ENCODE measurements at places on chromosomes 3 and 15.
A peak's percentile ranks its signal among the peaks of the same experiment; 100 is the strongest.

- DNase-seq: no peak
Observed at GRCh38 chr15:83030021-83030420, 18.6 kb upstream of the C15orf40 start.

GRCh38 chr3:196883361-196883760 lies 15.6 kb downstream of the SENP5 start:
- DNase-seq: no peak

DNA sequence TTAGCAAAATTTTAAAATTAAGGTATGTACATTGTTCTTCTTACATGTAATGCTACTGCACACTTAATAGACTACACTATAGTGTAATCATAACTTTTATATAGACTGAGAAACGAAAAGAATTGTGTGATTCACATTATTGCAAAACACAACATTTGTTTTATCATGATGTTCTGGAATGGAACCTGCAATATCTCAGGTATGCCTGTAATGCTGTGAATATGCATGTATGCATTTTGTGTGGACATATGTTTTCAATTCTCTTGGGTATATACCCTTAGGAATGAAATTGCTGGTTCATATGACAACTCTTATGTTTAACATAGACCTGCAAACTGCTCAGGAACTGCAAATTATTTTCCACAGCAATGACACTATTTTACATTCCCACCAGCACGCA lies 38.6 kb upstream of the TJP1 start:
- DNase-seq: no peak

- DNase-seq: no peak
Observed at GRCh38 chr15:51186181-51186705, 91.5 kb upstream of the TNFAIP8L3 start.

DNA sequence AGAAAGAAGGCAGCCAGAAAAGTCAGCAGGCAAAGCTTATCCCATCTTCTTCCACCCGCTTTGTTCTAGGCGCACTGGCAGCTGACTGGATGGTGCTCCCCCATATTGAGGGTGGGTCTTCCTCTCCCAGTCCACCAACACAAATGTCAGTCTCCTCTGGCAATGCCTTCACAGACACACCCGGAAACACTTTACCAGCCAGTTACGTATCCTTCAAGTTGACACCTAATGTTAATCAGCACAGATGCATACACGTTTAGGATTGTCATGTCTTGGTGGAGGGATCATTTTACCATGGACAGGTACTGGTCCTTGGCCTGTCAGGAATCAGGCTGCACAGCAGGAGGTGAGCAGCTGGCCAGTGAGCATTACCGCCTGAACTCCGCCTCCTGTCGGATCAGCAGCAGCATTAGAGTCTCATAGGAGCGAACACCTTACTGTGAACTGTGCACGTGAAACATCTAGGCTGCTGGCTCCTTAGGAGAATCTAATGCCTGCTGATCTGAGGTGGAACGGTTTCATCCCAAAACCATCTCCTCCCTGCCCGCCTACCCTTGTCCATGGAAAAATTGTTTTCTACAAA lies 59.1 kb upstream of the PYDC2 start:
- DNase-seq: no peak

- DNase-seq: no peak
Observed at GRCh38 chr3:167491621-167492020, 17.8 kb upstream of the SERPINI2 start.

DNA sequence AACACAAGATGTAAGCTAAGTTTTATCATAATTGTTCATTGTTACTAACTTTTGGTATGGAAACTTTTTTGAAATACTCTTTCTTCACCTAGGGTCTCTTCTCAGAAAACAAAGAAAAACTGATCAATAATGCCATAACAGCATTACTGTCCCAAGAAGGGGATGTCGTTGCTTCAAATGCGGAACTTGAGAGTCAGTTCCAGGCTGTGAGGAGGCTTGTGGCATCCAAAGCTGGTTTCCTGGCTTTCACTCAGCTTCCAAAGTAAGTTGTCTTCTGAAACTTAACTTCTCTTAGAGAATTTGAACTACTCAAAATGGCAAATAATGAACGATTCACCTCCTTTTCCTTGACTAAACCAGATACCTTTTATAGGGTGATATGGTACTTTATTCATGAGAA lies 39.3 kb downstream of the DNAJC13 start:
- DNase-seq: no peak

DNA sequence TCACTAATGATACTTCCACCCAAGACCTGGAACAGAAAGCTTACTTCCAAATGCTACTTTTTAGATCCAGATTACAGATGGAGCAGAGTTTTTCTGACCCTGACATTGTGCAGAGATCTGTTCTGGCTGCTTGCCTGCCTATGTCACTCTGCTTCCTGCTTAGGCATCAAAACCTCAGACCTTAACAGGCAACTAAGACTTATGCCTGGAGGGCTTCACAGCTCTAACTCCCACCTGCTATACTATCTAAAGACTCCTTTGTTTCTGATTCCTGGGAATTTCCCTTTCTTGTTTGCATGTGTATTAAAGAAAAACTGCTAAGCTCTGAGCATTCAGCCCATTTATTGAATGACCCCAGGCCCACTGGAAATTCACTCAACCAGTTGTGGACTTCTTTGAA lies 157.4 kb upstream of the NPHP3 start:
- no peak for DNase-seq

GRCh38 chr3:183427876-183428446 lies 458 bp downstream of the MCF2L2 start:
- peak; percentile 57 for DNase-seq

DNA sequence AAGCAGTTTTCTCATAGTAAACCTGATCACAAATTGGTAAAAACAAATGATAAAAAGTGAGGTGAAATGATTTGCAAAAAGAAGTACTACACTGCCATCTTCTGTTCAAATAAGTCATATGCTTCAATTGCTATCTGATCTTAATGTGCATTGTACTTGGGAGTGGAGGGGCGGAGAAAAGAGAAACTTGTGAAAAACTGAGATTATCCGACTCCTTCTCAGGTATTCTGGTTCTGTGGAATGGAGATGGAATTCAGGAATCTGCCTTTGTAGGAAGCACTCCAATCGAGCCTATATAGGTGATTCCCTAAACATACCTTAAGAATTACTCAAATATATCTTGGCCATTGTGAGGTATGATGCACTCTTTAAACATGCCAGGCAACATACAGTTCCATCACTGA lies 180.6 kb downstream of the CHL1 start:
- DNase-seq: no peak

- DNase-seq: no peak
Observed at GRCh38 chr3:71152039-71152891, 431.3 kb downstream of the FOXP1 start.

DNA sequence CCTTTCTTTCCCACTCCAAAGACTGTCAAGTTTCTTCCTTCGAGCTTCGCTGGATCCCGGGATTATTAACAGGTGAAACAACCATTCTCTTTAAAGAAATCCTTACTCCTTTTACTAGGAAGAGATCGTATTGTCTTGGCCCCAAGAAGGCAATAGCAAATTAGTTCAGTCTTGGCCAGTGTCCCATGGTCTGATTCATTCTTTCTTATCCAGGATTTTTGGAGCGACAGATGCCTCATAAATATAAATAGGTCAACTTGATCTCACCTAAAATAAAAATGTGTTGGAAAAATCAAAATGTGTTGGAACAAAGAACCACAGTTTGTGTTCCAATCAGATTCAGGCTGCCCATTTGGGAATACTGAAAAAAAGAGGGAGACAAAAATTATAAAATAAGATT lies 140.1 kb upstream of the TMEM108 start:
- DNase-seq: no peak

GRCh38 chr3:94241986-94242385 lies 179.1 kb downstream of the NSUN3 start:
- DNase-seq: no peak

DNA sequence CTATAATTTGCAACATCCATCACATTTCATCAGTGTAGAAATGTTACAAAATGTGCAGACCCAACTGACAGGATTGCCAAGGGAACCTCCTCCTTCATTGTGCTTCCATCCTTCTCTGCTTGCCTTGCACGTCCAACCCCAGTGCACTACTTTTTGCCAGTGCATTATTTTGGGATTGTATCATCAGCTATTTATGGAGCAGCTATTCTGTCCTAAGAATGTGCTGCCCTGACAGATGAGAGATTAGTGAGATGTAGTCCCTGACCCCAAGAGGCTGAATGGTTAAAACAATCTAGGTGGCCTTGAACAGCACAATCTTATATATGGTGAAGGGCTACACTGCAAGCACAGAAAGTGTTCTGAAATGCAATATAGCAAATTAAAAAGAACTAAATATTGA lies 935.8 kb downstream of the IGSF11 start:
- DNase-seq: no peak

DNA sequence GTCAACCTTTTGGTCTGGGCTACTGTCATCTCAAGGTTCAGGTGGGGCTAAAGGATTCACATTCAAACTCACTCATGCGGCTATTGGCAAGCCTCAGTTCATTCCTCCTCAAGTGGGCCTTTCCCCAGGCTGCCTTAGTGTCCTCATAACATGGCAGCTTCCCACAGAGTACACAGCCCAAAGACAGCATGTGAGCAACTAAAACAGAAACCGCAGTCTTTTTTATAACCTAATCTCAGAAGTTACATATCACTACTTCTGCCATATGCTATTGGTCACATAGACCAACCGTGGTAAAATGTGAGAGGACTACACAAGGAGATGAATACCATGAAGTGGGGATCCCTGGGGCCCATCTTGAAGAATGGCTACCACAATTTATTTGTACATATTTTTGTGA lies 4.5 kb upstream of the CEP70 start:
- no peak for DNase-seq

DNA sequence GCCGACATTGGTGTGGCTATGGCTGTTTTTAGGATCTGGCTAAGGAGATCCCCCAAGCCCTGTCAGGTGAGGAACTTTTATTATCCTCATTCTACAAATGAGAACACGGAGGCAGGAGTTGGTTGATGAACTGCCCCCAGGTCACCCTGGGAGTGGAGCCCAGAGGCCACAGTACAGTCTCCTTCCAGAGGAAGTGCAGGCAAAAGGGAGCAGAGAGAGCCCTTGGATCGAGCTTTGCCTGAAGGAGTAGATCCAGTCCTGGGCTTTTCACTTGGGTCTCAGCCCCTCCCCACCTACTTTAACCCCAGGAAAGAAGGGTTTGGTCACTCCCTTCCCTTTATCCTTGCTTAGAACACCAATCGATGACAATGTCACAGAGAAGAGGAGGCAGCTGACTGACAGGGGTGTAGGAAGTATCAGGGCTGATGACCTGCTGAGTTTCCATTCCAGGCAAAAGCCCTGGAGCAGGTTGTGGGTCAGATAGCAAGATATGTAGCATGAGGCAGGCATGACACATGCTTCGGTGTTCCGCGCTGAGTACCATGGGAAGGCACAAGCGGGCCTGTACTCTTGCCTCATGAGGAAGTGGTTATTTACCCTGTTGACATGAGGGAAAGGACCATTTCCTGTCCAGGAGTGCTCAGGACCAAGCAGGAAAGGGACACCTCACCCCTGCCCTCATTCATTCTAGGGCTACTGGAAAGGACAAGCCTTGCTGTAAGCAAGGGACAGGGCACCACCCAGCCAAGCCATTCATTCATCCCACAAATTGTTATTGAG lies 5.8 kb upstream of the PLA2G4D start:
- no peak for DNase-seq

- DNase-seq: no peak
Observed at GRCh38 chr3:45398178-45398577, 9.8 kb downstream of the LARS2 start.

DNA sequence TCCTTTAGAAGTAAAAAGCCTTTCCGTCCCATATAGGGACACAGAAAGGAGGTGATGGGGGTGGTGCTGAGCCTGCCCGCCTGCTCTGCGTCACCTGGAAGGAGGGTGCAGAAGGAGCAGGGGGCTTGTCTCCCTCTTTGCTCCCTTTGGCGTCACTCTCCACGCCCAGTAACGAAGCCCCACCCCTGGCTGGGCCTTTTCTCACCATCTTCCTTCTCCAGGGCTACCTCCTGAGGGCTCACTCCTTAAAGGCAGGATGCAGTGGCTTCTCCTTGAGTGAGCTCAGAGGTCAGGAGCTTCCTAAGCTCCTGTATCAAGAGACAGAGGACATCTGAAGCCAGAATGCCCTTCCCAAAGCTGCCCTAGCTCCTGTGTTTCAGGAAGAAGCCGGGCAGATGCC lies 31.5 kb downstream of the SLCO3A1 start:
- no peak for DNase-seq

GRCh38 chr15:101023501-101024072 lies 104.4 kb downstream of the LRRK1 start:
- DNase-seq: peak; percentile 9

- DNase-seq: no peak
Observed at GRCh38 chr3:135667061-135667460, 298.5 kb upstream of the PPP2R3A start.

- DNase-seq: peak; percentile 73
Observed at GRCh38 chr3:155595371-155595770, 149.5 kb downstream of the PLCH1 start.

DNA sequence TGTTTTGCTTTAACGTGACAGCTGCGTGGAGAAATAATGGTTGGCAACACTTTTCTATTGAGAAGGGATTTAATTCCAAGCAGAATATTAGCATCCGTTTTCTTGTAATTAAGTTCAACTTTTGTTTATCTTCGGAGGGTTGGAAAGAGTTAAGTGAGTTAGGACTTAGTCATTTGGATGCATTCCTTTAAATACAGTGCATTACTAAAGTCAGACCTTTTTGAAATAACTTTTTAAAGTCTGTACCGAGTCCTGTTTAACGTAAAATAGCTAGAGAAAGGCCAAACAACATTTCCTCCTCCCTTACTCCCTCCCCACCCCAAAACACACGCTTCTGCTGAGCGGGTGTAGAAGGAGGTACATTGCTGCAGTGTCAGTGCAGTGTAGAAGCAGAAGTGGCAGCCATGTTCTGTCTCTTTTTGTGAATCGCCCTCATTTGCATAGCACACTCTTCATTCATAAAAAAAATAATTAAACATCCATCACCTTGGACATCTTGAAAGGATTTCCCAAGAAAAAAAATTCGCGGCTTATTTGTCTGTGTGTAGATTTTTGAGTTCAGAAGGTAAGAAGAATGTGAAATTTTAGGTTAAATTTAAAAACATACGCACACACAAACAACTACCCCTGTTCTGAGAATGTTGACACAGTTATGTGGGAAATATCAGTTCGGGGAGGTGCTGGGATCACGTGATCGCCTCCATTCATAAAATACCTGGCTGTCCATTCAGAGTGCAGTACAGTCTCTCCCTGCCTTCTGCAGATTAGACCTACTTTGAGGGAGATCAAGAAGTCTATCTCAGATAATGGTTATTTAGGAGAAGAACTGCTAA lies 1.6 kb downstream of the SPRED1 start:
- peak; percentile 84 for DNase-seq

Measured in Peyer's patch (tissue), 4 donors.